ENCODE measurements at places on chromosomes 16 and 17.

GRCh38 chr17:77315010-77315409 is 174.2 kb downstream of the SEC14L1 start:
- no peak for DNase-seq

DNA sequence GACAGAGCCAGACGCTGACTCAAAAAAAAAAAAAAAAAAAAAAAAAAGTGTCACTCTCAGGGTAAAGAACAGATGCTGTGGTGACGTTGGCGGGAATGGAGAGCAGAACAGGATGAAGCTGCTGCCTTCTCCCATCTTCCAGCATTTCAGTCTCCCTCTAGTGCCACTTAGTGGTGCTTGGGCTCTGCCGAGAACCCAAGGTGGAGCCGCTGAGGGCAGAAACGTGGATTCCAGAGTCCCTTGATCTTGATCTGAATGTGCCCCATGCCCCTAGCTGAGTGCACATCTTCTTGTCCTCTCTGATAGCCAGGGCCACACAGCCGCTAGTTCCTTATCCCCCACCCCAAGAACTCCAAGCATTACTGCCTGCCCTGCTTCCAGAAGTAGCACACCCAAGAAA is 43.2 kb upstream of the FA2H start:
- no peak for DNase-seq

GRCh38 chr17:2170023-2170422 is 115.1 kb downstream of the HIC1 start:
- DNase-seq = no peak

DNA sequence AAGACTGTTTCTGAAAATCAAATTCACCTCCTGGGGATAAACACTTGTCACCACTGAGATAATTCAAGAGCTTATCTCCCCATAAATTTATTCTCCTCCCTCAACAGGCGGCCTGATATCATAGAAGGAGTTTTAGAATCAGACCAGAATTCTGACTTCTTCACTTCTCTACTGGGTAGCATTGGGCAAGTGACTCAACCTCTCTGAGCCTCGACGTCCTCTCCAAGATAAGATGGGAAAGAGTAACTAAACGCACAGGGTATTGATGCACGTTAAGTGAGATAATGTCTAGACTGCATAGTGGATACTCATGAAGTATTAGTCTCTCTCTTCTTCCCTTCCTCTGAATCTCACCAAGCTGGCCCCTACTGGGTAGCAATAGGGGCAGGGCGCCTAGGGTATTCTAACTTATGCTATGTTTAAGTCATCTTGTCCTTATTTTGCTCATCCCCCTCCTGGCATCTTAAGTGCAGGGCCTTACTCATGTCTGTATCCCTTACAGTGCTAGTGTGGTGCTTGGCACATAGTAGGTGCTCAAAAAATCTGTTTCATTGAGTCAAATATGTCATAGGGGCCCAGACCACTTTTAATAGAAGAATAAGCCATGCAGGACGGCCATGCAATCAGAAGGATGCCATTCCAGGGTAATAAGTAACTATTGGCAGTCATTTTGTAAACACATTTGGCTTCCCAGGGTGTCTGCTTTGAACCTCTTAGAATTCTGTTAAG is 476.4 kb upstream of the CCL2 start:
- no peak for DNase-seq

Measured in mammary epithelial cell (primary cell).